ENCODE measurements at places on chromosomes 16 and 17.

DNA sequence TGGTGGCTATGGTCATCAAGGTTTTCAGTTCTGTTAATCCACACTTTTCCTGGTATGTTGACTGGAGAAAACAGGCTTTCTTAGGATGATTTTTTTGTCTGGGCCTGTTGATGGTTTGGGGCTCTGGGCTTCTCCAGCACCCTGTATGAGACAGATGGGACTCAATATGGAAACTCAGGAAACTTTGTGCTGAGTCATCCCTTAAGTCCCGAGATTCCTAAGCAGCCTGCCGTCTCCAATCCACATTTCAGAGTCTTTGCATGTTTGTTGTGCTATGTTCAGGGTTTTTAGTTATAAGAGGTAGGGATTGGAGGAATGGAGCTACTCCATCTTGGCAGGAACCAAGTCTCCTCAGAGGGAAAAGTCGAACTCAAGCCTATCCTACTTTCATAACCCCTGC lies 253.3 kb upstream of the FOXF1 start:
- no peak for DNase-seq

GRCh38 chr16:7765079-7765550 lies 432.5 kb downstream of the RBFOX1 start:
- no peak for DNase-seq

DNA sequence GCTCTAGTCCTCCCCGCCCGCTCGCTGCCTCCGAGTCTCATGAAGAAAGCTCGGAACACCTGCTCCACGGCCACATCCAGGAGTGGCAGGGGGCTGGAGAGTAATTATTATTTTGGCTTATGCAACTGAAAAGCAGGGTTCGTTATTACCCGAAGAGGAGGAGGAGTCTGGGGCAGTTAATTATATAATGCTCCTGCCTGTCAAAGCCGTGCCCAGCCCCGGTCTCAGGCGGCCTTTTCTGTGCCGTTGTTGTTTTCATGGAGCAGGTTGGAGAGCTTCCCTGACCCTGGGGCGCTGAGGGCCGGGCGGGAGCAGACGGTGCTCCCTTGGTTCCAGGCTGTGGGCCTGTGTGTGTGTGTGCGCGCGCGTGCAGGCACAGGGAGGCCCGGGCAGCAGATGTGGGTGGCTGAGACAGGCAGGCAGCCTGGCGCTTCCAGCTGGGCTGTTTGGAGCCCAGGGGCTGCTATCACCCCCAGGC lies 2.4 kb downstream of the JPH3 start:
- DNase-seq, result no peak

- DNase-seq, result no peak
Measured at GRCh38 chr17:43614561-43614960, 47.2 kb downstream of the MEOX1 start.

DNA sequence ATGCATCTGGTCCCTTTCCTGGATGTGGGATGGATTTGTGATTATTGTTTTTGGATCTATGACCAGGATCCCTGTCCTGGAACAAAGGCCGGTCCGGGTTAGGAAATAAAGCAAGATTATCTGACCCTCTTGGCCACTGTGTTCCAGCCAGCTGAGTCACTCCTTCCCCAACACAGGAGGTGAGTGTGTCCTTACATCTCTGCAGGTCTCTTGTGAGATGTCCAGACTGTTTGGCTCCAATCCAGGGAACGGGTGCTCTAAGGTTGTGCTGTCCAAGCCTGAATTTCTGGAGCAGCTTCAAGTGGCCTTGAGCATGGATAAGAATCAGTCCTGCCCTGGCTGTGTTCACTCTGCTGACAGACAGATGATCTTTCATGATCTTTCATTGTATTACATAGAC lies 136.5 kb upstream of the CCL2 start:
- DNase-seq, result no peak

DNA sequence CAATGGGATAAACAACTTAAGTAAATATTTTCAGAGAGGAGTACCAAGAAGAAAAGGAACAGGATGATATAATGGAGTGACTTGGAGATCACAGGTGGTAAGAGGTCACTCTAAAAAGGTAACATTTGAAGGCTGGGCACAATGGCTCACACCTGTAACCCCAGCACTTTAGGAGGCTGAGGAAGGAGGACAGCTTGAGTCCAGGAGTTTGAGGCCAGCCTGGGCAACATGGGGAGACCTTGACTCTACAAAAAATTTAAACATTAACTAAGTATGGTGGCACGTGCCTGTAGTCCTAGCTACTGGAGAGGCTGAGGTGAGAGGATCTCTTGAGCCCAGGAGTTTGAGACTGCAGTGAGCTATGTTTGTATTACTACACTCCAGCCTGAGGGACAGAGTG lies 3.4 kb upstream of the TMEM11 start:
- no peak for DNase-seq

GRCh38 chr17:56883616-56884015 lies 30.2 kb downstream of the TRIM25 start:
- DNase-seq, result no peak

GRCh38 chr16:53755026-53755910 lies 51.3 kb downstream of the FTO start:
- DNase-seq, result no peak

Data from left hindlimb (tissue), 1 donor.